ENCODE measurements at places on chromosomes 5 and 9.
A peak's percentile ranks its signal among the peaks of the same experiment; 100 is the strongest.

DNA sequence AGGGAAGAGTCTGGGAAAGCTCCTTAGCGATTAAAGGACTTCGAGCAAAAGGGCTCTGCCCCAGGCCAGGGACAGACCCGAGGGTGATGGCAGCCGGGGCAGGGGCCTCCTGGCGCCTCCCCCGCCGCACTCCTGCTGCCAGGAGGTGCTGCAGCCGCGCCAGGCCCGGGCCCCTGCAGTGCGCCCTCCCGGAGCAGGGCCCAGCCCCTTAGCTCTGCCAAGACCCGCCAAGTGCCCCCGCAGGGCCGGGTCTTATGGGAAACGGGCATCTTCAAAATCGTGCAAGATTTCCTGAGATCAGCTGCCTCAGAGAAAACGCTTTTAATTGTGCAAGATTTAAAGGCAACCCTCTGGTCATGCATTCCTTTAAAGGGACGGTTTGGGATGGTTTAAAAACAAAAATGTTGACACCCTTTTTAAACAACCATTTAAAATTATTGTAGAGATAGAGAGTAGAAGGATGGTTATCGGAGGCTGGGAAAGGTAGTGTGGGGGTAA is 52.4 kb downstream of the CDC14B start:
- no peak for DNase-seq

DNA sequence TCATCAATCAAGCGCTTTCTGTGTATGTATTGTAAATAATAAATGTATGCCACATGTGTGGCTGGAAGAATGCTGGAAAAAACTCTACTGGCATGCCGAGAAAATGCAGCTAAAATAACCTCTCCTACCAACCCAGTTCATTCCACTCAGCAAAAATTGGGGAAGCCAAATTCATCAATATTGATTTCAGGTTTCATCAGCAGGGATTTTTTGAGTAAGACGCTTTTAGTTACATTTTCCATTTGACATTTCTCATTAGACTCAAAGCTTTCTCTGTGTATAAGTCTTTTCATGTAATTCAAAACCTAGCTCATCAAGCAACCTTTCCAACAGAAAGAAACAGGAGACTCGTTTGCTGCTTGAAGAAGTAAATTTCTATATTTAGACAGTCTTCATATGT is 338.1 kb downstream of the DMRT2 start:
- DNase-seq = no peak

DNA sequence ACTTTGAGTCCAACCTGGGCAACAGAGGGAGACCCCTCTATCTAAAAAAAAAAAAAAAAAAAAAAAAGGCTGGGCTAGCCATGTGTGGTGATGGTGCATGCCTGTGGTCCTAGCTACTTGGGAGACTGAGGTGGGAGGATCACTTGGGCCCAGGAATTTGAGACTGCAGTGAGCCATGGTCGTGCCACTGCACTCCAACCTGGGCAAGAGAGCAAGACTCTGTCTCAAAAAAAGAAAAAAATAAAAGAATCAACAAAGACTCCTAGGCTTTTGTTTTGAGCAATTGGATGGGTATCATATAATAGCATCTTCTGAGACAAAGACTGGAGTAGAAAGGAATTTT is 481.7 kb upstream of the PAPPA start:
- DNase-seq = no peak

- no peak for DNase-seq
These were observed 154.2 kb upstream of the HMHB1 start for GRCh38 chr5:143657647-143658285.

DNA sequence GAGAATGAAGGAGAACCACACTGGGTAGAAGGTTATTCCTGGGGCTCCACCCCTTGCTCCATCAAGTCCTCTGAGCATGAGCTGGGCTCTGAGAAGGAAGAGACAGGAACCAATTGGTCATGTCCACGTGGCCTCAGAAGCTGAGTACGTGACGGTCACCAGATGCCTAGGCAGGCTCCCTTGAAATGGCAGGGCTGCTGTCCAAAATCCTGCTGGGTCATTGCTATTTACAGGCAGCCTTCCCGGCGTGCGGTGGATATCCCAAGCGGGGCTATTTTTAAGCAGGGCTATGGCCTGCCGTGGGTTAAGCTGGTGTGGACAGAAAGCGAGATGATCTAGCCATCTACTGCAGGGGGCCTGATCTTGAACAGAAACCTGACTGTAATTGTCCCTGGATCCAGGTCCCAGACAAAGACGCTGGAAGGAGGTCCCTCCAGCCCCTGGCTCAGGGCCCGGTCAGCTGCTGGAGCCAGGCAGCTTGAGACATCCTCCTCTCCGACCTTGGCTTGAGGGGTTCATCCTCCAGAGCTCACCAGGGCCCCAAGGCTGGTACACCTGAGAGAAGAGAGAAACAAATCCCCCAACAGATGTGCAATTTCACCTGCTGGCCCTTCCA is 550 bp upstream of the CKMT2 start:
- no peak for DNase-seq

- DNase-seq = no peak
These were observed 1.3 kb downstream of the PCSK5 start for GRCh38 chr9:75891771-75892215.

- no peak for DNase-seq
These were observed 48.3 kb upstream of the SMARCA2 start for GRCh38 chr9:1966725-1967366.

DNA sequence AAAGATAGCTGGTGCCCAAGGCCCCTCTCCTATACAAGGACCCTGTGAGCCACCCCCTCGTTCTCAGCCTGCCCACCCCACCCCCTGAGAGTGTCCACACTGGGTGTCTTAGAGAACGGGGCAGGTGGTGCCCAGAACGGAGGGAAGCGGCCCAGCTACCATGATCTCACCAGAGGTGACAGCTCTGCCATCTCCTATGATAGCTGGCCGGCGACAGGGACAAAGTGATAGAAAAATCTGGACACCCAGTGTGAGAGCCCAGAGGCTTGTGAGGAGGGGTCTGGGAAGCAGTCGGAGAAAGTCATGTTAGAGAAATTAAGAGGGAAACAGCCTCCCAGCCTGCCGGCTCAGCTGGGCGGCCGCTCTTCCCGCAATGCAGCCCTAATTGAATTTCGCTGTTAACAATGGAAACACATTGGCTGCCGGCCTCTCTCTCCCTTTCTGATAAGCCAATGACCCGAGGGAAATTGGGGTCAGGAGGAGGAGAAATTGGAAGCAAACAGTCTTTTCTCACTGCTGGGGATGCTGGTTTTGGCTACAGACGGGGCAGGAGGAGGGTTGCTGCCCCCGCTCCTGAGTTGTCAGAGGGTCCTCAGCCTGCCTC is 32.3 kb downstream of the HK3 start:
- no peak for DNase-seq

DNA sequence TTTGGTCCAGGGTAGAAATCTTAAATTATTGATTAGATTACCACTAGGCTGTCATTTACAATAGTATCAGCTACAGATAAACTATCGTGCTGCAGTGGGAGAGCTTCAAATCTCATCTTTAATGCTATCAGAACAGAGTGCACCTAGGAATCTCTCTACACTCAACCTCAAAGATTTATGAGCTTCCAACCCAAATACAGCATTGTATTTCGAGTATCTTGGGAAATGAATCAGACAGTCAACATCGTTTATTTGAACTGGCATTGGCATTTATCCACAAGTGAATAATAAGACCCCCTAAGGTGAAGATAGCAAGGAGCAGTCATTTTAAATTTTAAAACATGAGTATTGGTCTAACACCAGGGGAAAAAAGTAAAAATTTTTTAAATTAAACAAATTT is 1203.2 kb downstream of the CDH12 start:
- no peak for DNase-seq

GRCh38 chr5:60196385-60197113 is 303.0 kb upstream of the PDE4D start:
- DNase-seq = peak; percentile 29

DNA sequence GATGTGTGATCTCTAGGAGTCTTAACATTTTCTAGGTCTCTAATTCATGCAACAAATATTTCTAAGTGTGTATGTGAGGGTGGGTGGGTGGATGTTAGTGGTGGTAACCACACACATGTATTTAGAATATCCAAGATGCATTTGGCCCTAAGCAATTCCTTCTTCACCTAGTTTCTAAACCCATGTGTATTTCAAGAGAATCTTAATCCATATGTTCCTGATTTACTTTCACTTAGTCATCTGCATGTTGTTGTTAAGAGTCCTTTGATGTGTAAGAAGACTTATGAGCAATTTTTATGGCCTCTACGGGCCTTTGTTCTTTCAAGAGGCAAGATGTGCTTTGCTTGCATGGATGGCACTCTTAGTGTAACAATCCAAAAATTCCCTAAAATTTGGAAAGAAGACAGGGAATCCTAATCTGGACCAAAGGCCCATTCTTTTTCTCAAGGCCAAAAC is 282.6 kb downstream of the SPATA31D1 start:
- no peak for DNase-seq

DNA sequence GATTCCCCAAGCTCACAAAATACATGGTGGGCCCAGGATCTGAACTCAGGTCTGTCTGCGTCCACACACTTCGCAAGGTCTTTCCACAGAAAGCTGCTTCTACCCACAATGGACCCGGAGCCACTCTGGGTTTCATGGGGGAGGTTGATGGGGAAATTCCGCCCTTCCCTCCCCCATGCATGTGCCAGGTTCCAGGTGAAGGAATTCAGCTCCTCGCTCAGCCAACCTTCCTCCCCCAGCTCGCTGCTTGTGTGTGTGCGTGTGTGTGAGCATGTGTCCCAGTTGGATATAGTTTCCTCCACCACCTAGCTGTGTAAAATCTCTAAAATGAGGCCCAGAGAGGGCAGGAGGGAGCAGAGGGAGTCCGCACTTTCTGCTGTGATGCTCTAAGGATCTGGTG is 1.0 kb downstream of the PTGS1 start:
- DNase-seq = no peak

- no peak for DNase-seq
These were observed 17.3 kb downstream of the CORO2A start for GRCh38 chr9:98175028-98175569.

DNA sequence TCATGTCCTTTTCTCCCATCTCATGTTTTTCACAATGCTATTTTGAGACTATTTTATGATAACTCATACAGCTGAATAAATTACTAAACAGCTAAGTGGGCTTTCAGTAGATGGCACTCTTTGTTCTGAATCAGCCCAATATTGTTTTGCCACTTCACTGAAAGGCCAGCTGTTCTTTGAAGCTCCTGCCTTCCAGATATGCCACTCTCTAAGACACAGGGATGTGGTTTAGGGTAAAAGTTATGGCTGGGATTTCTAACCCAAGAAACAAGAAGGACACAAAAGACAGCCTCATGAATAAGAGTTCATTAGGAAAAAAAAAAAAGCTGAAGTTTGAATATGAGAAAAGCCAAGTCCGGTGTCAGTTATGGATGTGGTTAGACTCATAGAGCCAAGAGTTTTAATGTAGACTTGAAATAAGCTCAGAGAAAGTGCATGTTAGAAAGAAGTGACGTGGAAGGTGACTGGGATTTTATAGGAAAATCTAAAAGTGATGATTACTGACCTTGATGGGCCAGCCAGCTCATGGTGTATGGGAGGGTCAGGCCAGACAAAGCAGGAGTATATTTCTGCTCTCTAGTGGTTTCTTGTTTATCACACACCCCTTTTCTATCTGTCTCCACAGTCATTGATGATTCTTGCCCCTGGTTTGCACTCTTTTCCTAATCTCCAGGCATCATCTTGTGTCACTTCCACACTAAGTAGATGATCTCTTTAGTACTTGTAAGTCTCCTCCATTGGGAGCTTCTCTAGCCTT is 488.5 kb downstream of the NR2F1-AS1 start:
- no peak for DNase-seq

Measured in omental fat pad (tissue), 4 donors.